Activated CD4-positive, alpha-beta T cell treated with anti-CD3 and anti-CD28 coated beads, Interleukin-2, amount 50 U/mL, for 48 hours (primary cell): ENCODE measurements at places on chromosomes 2 and 18.

DNA sequence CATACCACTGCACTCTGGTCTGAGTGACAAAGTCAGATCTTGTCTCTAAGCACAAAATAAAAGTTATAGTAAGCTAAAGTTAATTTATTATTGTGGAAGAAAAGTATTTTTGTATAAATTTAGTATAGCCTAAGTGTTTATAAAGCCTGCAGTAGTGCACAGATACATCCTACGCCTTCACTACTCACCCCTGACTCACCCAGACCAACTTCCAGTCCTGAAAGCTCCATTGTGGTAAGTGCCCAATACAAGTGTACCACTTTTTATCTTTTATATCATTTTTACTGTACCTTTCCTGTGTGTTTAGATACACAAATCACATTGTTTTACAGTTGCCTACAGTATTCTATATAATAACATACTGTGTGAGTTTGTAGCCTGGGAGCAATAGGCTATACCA, 57.5 kb downstream of the UBE2E3 start:
- DNase-seq = no peak

DNA sequence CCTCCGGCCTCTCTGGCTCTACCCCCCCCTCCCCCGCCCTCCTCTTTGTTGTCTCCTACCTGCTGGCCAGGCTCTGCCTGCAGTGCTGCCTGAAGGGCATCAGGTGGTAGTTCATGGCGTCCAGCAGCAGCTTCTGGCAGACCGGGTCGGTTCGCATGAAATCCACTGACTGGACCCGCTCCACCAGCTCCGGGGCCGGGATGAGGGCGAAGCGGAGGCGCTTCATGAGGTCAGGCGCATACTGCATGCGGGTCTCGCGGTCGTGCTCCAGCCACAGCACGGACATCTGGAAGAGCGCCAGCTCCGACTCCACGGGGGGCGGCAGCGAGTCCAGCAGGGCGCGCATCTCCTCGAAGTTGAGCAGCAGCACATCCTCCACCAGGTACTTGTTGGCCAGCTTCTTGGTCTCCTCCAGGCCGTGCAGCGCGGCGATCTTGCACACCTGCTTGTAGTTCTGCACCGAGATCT, 3.2 kb downstream of the KLHL14 start:
- no peak for DNase-seq

- no peak for DNase-seq
Observed at GRCh38 chr2:198097630-198098029, 293.2 kb downstream of the PLCL1 start.

DNA sequence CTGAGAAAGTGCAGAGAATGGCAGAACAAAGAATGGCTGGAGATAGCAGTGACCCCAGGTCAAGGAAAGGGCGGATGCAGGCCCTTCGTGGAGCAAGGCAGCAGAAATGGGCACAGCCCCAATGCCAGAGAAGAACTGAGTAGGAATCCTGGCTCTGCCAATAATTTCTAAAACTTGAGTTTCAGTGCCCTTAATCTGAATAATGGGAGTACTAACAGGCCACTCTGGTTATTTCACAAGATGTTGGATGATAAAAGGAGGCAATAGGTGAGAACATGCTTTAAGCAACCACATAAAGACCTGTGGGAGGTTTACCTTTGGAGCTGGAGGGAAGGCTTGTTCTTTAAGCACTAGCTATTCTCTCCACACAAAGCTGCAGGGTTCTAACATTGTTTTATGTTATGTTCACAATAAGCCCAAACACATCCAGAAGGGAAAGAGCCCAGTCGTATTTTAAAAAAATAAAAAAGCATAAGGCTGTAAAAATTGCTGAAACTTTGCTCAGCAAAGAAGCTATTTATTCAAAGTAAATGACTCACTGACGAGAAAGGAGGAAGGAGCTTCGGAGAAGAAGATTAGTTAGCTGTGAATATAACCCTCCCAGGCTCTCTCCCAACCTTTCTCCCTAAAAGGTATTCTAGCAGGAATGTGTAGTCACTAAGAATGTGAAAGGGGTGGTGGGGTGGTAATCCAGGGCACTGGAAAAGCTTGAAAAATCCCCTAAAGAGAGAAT, 470.2 kb downstream of the TXNL1 start:
- DNase-seq = no peak

- no peak for DNase-seq
Observed at GRCh38 chr2:165660361-165660760, 133.7 kb downstream of the GALNT3 start.

GRCh38 chr18:23244401-23244800, 109.1 kb downstream of the CABLES1 start:
- DNase-seq = no peak

DNA sequence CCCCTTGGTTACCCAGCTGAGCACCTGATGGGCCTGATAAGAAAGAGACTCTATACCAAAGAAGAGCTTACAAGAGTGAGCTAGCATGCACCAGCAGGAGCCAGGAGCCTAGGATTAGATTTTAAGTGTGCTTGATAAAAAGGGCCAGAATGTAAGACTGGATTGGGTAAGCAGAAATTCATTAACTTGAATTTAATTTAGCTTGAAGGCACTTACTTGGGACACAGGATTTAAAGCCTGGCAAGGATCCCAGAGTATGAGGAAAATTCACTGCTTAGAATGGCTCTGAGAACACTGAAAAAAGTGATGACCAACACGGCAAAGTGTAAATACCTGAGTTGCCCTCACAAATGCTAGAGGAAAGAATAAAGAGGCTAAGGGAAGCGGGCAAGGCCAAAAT, 91.3 kb upstream of the RBBP8 start:
- DNase-seq = no peak

- DNase-seq = no peak
Observed at GRCh38 chr2:190693533-190694232, 44.8 kb downstream of the NAB1 start.

DNA sequence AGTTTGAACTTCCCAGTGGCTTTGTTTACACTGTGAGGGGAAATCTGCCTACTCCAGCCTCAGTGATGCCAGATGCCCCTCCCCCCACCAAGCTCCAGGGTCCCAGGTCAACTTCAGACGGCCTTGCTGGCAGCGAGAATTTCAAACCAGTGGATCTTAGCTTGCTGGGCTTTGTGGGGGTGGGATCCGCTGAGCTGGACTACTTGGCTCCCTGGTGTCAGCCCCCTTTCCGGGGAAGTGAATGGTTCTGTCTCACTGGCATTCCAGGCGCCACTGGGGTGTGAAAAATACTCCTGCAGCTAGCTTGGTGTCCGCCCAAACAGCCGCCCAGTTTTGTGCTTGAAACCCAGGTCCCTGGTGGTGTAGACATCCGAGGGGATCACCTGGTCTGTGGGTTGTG, 70.0 kb upstream of the NEUROD1 start:
- DNase-seq = no peak

DNA sequence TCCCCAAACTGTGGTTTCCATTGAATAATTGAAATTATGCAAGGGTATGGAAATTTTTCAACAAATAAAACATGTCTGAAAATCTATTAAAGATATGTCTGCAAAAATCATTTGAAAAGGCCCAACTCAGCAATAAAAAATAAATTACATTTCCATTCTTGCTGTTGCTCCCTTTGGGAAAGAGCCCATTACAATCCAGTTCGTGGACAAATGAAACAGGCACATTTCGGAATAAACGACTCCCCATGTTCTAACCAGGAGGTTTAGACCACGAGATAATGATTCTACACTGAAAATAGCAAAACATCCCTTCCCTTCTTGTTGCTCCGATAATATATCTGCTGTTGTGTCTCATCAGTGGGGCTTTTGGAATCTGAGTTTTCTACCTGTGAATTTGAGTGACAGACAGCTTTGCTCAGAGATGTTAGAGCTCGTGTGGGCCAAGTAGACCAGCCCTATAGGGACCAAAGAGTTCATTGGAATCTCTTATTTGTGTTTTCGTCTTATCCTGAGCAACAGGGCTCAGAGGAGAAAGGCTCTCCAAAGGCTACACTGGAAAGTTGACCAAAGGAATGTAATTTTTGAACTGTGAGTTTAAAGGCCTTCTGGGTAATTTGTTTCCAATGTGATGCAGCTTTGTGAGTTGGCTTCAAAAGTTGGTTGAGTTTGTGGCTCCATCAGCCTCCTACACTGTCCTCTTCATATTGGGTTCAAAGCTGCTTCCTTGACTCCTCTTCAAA, 119.5 kb downstream of the ACTR3 start:
- DNase-seq = no peak

GRCh38 chr2:109208951-109209335, 79.9 kb downstream of the SH3RF3 start:
- DNase-seq = no peak

DNA sequence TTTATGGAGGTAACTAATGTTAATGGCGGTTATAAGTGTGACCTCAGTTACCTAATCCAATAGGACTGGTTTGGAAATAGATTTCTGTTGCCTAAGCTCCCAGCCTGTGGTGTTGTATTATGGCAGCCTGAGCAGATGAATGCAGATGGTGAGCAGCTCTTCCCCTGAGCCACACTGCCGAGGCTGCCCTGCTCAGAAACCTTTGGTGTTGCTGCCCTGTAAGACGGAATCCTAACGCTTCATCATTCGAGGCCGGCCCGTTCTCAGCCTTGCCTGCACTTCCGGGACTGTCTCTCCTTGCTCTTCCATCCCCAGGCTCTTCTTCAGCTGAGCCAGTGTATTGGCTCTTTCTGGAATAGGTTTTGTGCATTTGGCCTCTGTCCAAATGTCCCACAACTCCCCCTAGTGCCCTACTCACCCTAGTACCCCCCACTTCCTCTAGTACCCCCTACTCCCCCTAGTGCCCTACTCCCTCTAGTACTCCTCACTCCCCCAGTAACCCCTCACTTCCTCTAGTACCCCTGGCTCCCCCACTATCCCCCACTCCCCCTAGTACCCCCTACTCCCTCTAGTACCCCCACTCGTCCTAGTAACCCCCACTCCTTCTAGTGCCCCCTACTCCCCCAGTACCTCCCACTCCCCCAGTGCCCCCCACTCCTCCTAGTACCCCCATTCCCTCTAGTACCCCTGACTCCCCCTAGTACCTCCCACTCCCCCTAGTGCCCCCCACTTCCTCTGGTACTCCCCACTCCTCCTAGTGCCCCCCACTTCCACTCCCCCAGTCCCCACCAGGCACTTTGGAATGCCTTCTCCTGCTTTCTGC, 106.0 kb upstream of the TAF1B start:
- no peak for DNase-seq

DNA sequence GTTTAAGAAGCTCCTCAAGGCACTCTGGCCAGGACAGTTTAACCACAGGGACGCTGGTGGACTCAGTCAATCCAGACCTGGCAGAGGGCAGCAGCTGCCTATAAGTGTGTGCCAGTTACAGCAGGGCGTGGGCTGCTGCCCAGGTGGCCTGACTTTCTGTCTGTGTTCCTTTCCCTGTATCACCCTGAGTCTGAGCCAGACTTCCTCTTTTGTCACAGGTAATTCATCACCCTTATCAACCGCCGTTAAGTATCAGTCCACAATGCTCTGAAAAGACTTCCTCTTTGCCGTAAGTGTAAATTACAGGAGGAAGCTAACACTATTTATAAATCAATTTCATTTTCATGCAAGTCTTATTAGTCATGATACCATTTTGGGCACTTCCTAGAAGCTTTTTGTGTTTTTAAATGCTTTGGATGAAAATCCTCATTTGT, 7.0 kb downstream of the LPIN1 start:
- no peak for DNase-seq

DNA sequence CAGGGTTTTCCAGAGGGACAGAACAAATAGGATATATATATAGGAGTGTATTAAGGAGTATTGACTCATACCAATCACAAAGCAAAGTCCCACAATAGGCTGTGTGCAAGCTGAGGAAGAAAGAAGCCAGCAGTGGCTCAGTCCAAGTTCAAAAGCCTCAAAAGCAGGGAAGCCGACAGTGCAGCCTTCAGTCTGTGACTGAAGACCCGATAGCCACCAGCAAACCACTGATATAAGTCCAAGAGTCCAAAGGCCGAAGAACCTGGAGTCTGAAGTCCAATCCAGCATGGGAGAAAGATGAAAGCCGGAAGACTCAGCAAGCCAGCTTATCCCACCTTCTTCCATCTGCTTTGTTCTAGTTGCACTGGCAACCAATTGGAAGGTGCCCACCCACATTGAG, 39.0 kb upstream of the GPD2 start:
- no peak for DNase-seq

- DNase-seq = no peak
Observed at GRCh38 chr2:164090533-164090932, 354.7 kb upstream of the FIGN start.
